ENCODE measurements at places on chromosomes 7 and 10.

DNA sequence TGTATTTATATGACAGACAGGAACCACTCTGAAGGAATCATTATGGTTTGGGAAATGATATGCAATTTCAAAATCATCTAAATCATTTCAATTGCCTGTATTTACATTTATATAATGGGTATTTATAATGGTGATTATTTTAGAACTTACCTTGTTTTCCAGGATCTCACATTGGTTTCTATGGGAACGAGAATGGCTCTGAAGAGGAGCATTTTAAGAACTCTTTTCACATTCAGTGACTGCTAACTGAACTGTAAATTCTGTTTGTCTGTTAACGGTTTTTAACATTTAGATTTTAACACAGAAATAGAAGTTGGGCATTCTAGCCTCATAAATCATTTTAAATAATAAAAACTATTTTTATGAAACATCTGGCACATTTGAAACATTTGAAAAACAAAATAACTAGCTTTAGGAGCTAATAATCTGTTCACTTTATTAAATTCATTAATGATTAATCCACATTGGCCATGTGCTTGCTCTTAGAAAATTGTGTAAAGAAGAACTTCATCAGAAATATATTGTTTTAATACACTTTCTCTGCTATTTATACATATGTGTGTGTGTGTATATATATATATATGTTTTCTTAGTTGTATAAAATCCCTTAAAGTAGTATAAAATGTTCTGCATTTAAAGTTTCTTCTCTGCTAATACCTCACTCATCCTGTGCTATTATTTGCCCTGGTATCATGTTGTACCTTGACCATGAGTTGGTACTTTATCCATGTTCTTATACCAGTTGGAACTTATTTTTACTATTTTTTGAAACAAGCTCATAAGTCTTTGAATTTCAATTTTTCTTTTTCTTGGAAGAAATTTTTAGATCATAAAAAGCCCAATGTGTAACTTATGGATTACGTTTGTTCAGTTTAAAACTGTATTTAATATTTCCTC is 8.7 kb upstream of the SEM1 start:
- DNase-seq, result no peak

GRCh38 chr10:9342885-9343570 is 1288.5 kb downstream of the GATA3 start:
- no peak for DNase-seq

GRCh38 chr10:117734731-117735405 is 192.3 kb downstream of the EMX2 start:
- no peak for DNase-seq

GRCh38 chr7:70178787-70179186 is 580.5 kb downstream of the AUTS2 start:
- no peak for DNase-seq

- DNase-seq, result no peak
Measured at GRCh38 chr7:119377861-119378260, 895.1 kb upstream of the KCND2 start.

- no peak for DNase-seq
Measured at GRCh38 chr7:55526770-55527169, 45.5 kb downstream of the VOPP1 start.

- no peak for DNase-seq
Measured at GRCh38 chr7:18541181-18541870, 45.8 kb downstream of the HDAC9 start.

GRCh38 chr10:1957057-1957456 is 219.7 kb upstream of the ADARB2 start:
- DNase-seq, result no peak

GRCh38 chr10:48526011-48526821 is 78.7 kb downstream of the ARHGAP22 start:
- no peak for DNase-seq

DNA sequence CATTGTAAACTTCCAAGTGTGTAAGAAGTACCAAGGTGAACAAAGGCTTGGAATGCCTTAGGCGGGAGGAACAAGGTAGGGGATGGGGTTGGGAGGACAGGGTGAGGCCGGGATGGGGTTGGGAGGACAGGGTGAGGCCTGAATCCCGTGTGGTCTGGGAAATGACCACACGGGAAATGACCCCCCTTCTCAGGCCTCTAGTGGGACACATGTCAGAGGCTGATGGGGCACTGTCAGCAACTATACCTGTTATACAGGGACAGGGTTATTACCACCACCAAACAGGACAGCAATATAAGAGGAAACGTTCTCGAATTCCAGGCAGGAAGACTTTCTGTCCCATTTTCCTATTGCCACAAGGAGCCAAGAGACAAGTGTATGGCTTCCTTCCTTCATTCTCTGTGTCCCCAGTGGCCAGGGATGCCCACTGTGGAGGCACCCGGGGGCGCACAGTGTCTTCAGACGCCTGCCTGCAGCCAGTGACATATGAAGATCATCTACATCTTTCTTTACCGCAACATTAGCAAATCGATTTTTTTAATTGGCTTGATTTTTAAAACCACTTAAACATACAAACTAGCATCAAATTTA is 1.3 kb downstream of the MKI67 start:
- no peak for DNase-seq

DNA sequence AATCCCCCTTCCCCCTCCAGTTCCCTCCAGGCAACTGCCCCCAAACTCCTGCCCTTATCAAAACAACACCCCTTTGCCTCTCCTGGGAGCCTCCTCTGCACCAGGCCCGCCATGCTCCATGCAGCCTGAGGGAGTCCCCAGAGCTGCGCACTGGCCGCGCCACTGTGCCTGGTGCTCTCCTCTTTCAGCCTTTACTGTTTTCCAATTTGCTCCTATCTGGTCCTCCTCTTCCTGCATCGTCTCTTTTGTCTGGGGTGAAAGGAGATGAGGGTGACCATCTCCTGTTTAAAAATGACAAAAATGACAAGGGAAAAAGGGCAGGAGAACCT is 165.8 kb upstream of the ADCY1 start:
- no peak for DNase-seq

- no peak for DNase-seq
Measured at GRCh38 chr10:97494151-97494550, 4.1 kb downstream of the MMS19 start.

DNA sequence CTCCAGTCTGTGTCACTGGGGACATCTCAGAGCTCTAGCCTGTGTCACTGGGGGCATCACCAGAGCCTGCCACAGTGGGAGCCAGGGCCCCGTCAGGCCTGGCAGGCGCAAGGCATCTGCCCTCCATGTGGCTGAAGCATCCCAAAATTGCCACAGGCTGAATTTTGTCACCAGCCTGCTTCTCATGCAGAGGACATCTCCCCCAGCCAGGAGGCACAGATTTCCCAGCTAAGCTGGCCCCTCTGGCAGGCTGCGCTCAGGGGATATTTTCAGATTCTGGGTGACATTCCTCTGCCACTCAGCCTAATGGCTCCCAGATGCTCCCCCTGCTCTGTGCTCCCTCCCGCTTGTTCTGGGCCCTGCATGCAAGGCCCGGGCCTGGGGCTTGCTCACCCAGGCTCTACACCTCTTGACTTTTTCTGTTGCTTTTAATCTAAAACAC is 64.6 kb downstream of the COL13A1 start:
- DNase-seq, result no peak

Measured in T-helper 22 cell (primary cell).